Fibroblast of pulmonary artery (primary cell): ENCODE measurements at places on chromosomes 13 and 19.

DNA sequence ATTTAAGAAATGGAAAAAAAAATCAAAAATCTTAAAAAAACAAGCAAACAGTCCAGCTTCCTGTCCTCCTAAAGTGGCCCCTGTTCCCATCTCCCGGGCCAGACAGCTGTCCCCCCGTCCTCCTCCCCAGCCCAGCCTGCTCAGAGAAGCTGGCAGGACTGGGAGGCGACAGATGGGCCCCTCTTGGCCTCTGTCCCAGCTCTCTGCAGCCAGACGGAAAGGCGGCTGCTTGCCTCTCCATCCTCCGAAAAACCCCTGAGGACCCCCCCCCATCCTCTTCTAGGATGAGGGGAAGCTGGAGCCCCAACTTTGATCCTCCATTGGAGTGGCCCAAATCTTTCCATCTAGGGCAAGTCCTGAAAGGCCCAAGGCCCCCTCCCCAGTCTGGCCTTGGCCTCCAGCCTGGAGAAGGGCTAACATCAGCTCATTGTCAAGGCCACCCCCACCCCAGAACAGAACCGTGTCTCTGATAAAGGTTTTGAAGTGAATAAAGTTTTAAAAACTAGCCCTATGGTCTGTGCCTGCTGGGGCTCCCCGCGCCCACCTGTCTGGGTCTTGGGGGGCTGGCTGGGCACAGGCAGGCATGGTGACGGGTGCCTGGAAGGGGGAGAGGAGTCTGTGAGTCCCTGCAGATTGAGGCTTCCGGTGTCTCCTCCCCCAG is 3.8 kb downstream of the GADD45GIP1 start:
- no peak for DNase-seq

GRCh38 chr19:3517638-3518037 is 11.5 kb downstream of the FZR1 start:
- no peak for DNase-seq

- no peak for DNase-seq
These were observed at the start of gene SIGLEC9 for GRCh38 chr19:51124729-51125128. Gene SIGLEC9 (plus strand): TSS chr19:51124906. CDS start chr19:51124975, 69 bp downstream.

DNA sequence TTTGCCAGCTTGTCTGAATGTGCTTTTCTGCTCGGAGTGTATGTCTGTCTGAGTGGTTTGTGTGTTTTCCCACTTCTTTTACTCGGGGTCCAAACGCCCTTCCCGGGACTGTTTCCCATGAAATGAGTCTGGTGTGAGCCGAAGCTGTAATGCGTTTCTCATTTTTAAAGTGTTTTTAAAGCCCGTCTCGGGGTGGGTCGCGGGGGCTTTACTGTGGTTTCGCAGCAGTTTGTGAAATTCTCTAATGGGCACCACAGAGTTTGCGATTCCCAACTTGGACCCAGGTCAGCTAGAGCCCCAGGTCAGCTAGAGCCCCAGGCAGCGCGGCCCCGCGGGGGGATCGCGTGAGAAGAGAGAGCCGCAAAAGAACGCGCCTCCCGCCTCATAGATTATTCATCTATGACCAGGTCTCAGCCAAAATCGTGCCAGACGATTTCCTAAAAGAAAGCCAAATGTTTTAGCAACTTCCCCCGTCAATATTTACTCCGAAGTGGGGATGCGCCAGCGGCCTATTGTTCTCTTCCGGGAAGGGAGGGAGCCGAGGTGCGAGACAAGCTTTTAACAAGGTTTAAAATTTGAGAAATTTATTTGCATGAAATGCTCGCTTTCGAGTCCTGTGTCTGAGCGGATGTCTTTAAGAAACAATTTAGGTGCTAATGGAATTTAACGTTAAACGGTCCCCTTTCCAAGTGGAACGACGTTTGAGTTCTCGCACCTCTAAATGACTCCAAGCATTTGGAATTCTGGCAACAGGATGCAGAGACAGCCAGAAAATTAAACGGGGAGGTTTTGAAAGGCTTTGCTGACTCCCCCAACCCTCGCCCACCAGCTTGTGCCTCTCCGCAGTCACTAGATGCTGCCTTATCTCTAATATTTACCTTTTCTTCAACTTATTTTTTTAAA is 2.2 kb downstream of the ZIC2 start:
- no peak for DNase-seq

DNA sequence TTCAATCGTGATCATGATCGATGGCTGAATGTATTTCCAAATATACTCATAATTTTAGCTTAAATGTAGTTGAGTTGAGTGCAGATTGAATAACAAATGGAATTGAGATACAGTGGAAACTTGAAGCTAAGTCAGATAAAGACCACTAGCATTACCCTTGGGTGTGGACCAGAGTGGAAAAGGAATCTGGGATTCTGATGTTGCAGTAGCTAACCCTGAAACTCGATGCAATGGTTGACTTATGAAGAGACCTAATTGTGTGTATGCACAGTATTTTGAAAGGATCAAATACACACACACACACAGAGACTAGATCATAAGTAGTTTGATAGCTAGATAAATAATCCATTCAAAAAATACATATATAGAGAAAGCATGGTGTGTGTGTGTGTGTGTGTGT is 135.8 kb downstream of the RXFP2 start:
- DNase-seq: peak; percentile 13

DNA sequence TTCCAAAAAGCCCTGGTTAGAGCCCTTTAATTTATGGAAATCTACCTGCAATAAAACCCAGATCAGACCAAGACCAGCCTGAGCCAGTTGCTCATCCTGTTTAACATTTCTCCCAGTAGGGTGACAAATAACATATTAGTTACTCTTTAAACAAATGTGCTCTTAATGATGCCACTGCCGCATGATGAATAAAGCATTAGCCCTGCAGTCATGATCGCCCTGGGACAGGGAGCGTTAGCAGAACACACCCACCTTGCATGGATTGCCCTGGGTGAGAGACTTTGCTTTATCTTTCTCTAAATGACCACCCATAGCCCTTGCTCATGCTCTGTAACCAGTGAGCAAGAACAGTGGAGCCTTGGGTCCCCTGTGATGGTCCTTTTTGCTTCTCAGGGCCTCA is 362.4 kb downstream of the ENOX1 start:
- DNase-seq: no peak

GRCh38 chr13:114118511-114119123 is 13.8 kb downstream of the RASA3 start:
- peak; percentile 64 for DNase-seq

DNA sequence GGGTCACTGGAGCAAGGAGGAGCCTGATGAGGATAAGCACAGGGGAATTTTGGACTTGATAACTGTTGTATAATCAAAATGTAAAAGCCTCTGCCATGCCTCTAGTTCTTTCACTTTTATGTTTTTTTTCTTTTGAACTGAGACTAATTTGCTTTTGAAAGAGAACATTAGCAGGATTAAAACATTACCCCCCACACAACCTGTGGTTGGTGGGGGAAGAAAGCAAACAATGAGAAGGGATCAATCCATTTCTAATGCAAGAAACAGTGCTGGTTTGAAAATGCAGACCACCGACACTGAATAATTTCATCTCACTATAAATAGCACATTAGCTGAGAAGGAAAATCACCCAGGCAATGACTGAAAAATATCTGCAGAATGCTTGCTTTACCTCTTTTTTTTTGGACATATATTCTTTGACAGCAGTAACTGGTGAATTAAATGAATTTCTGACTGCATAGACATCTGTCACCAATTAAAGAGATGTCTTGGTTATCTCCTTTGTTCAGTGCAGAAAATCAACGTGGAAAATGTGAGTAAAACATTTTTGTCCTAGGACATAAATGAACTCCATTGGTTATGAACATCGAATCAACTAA is 48.6 kb upstream of the TRPC4 start:
- DNase-seq: no peak

DNA sequence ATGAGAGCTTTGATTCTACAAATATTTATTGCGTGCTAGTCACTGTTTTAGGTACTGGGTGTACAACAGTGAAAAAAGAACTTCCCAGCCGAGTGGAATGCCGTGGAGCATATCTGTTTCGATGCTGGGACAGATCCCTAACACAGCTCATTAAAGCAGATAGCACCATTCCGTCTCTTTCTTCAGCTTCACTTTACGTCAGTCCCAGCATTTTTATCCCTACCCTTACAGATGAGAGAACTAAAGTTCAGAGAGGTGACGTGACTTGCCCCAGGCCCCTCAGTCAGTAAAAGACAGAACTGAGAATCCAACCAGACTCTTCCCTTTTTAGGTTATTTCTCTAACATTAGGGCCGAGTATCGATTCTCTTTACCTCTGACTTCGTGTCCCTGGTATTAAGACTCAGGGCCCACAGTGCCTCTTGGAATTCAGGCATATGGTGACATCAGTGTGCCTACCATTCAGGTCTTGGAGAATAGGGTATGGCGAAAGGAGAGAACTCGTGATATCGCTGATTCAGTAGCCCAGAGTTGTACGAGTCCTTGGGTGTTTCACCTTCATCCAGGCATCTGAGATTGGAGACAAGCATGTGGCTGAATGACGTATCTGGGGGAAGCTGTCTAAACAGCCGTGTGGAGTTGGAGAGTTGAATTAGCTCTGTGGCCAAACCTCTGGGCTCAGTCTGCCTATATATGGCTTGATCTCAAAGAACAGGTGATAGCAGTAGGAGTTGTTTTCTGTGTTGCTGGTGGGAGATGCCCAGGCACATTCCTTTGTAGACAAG is 27.1 kb downstream of the ACTN4 start:
- no peak for DNase-seq

GRCh38 chr19:40360708-40361241 is 12.3 kb downstream of the PLD3 start:
- no peak for DNase-seq

DNA sequence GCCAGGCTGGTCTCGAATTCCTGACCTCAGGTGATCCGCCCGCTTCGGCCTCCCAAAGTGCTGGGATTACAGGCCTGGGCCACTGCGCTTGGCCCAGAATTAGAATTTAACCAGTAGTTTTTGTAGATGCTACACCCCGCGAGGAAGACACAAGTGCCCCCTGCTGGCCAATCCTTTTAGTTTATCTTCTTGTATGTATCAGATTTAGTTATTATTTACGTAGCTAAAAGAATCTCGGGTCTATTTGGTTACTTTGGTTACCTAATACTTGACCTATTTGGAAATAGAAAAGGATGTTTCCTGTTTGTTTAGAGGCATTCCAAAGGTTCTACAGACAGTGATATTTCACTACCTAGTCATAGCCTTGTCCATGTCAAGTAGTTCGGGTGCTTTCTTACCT is 22.0 kb downstream of the MUC16 start:
- DNase-seq: no peak

DNA sequence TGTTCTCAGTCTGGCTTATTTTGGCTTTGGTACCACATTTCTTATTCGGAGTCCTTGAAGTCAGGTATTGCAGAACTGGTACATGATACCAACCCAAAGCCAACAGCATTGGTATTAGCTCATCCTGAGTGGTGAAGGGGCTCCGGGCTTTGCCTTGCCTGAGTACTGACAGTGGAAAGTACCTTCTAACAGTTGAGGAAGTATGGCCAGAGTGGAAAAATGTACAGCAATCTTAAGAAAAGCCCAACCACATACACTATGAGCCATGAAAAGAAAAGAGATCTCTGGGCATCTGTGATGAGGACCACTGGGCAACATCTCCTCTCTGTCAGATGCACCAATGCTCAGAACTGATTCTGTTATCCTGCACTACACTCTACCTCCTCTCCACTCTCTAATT is 8.3 kb downstream of the LCP1 start:
- no peak for DNase-seq

DNA sequence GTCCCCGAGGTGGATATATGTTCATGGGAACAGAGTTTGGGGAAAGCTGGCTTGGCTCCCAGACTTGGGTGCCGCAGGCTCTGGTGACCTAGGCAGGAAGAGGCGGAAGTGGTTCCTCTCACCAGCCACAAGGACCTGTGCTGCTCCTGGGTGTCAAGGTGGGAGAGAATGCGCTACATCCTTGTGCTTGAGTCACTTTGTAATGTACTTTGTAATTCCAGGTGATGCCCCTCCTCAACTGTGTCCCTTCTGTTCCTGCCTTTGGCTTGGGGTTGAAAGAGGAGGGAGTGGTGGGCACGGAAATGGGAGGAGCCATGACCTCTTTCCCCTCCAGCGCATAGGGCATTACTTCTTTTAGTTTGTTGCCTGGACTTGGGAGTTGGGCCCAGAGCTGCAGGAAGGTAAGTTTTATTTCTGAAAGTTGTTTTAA is 10.9 kb downstream of the GARRE1 start:
- no peak for DNase-seq
